A673 (cell line): ENCODE measurements at places on chromosomes 2 and 18. TPM values are rescaled to one million over a fixed set of nuclear protein-coding genes. Genes with fewer than 3 reads are reported as not detected.
A peak's percentile ranks its signal among the peaks of the same experiment; 100 is the strongest.

GRCh38 chr2:219460424-219460926 is 25.8 kb downstream of the SPEG start:
- H3K27ac ChIP-seq: peak overlapping the region; percentile 37
- no peaks in the 10 kb centered on the region for H3K36me3 ChIP-seq
- no peak for DNase-seq
- no peak overlapping the region for H3K4me3 ChIP-seq

GRCh38 chr2:107020392-107020791 is 134.4 kb upstream of the ST6GAL2 start:
- no peak overlapping the region for H3K4me3 ChIP-seq
- H3K27ac ChIP-seq: no peak overlapping the region
- no peak for DNase-seq
- no peaks in the 10 kb centered on the region for H3K27me3 ChIP-seq
- no peaks in the 10 kb centered on the region for H3K4me1 ChIP-seq

Gene TNFAIP6
- 123 and 135 TPM in 2 replicates for total RNA-seq

DNA sequence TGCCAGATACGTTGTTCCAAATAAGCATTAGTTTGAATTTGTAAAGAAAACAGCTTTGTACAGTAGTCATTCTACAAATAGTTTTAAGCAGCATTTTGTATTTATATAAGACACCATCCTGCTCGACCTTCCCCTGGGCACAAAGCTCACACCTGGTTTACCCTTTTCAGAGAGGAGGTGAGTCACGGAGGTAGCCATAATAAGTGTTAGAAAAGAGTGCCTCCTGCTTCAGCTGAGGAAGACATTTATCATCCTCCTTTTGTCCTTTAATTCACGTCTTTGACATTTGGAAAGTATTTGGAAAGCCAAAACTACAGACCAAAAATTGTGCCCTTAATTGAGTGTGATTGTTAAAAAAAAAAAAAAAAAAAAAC is 6.8 kb downstream of the RAB12 start:
- peak overlapping the region; percentile 80 for H3K27ac ChIP-seq
- H3K36me3 ChIP-seq: no peaks in the 10 kb centered on the region
- DNase-seq: no peak
- no peaks in the 10 kb centered on the region for H3K27me3 ChIP-seq
- no peak overlapping the region for H3K4me3 ChIP-seq

DNA sequence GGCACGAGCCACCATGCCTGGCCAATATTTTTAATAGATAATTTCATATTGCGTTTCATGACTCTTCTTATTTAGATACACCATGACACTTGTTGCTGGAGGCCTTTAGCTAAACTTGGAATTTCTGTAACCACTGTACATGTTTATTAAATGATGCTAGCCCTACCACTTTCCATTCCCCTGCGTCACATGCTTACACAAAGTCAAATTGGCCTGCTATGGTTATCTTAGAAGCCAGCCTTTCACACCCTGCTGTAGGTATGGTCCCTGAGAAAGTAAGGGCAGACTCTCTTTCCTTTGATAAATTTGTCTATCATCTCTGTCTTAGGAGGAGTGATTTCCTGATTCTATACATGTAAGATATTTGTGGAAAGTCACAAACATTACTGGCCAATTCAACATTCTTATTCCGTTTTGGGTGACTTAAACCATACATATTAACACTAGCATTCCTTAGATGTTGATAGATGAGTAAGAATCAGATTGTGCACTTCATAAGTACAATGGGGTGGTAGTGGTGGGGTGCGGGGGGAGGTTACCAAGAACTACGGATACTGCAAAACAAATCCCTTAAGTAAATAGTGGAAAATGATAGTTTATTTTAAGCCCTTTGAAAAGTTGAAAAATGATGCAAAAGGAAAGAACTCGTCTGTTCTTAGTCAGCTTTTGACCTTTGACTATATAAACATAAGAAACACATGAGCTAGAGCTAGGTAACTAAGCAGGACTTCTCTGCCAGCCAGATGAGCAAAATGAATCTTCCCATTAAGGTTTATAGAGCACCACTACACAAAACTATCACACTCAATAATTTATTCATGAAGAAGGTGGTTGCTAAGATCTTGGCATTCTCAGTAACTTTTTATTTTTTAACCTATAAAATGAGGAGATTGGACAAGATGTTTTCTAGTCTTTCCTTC is 7.9 kb upstream of the NDUFV2 start:
- H3K27ac ChIP-seq: no peak overlapping the region
- H3K4me3 ChIP-seq: no peak overlapping the region
- no peaks in the 10 kb centered on the region for H3K4me1 ChIP-seq
- no peak for DNase-seq

- H3K4me3 ChIP-seq: no peak overlapping the region
- H3K27ac ChIP-seq: no peak overlapping the region
- DNase-seq: no peak
- H3K36me3 ChIP-seq: no peaks in the 10 kb centered on the region
These were observed 6.2 kb downstream of the STK39 start for GRCh38 chr2:168241208-168241607.

- no peaks in the 10 kb centered on the region for H3K27me3 ChIP-seq
- no peaks in the 10 kb centered on the region for H3K4me1 ChIP-seq
- H3K4me3 ChIP-seq: no peak overlapping the region
- no peak overlapping the region for H3K27ac ChIP-seq
These were observed 55.9 kb upstream of the EPAS1 start for GRCh38 chr2:46241344-46241743.

Gene VIL1
- not detected in 2 replicates for total RNA-seq

Gene SLC16A14
- total RNA-seq: 2.2 and 3.0 TPM in 2 replicates

Gene HAUS1
- total RNA-seq: 76.9 and 81.8 TPM in 2 replicates

DNA sequence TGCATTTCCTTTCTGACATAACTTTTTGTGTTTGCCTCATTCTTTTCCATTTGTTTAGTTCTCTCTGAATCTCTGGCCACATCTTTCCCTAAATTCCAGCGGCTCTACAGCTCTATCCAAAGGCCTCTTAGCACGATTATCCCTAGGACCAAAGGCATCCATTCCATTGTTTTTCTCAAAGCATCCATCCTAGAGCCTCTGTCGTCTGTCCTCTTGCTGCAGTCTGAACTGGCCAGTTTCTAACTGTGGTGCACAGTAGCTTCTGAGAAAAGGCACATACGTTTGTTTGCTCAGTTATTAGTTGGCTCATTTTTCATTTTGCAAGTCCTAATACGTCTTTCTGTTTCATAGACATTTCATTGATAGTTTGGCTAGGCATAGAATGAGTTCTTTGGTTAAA is 45.7 kb upstream of the TCF7L1 start:
- H3K36me3 ChIP-seq: no peaks in the 10 kb centered on the region
- no peaks in the 10 kb centered on the region for H3K27me3 ChIP-seq
- no peak overlapping the region for H3K27ac ChIP-seq
- DNase-seq: no peak
- no peak overlapping the region for H3K4me3 ChIP-seq

- H3K27ac ChIP-seq: no peak overlapping the region
- H3K4me1 ChIP-seq: no peaks in the 10 kb centered on the region
- no peaks in the 10 kb centered on the region for H3K27me3 ChIP-seq
- H3K4me3 ChIP-seq: no peak overlapping the region
- peaks cover 26% of the 10 kb centered on the region for H3K36me3 ChIP-seq
- DNase-seq: no peak
These were observed 14.7 kb downstream of the NCL start for GRCh38 chr2:231449503-231450054.

GRCh38 chr18:21452796-21453510 is 147.6 kb downstream of the ESCO1 start:
- no peaks in the 10 kb centered on the region for H3K36me3 ChIP-seq
- peaks cover 4% of the 10 kb centered on the region for H3K27me3 ChIP-seq
- H3K4me3 ChIP-seq: no peak overlapping the region
- H3K27ac ChIP-seq: no peak overlapping the region
- no peaks in the 10 kb centered on the region for H3K4me1 ChIP-seq

DNA sequence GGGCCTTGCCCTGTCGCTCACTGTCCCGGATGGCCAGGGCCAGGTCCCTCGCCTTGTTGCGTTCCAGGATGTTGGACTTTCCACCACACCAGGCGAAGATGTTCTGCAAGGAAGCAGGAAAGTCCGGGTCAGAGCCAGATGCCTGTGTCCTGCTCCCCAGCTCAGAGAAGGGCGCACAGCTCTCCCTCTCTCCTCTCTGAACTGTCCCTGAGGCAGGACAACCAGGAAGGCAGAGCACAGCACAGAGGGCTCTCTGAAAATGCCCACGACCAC is 11.0 kb downstream of the CAPG start:
- H3K36me3 ChIP-seq: peaks cover 12% of the 10 kb centered on the region
- H3K27me3 ChIP-seq: no peaks in the 10 kb centered on the region
- DNase-seq: no peak
- no peak overlapping the region for H3K4me3 ChIP-seq
- no peak overlapping the region for H3K27ac ChIP-seq
- no peaks in the 10 kb centered on the region for H3K4me1 ChIP-seq

GRCh38 chr2:230256733-230257332 is 31.3 kb downstream of the SP140 start:
- no peaks in the 10 kb centered on the region for H3K4me1 ChIP-seq
- no peak overlapping the region for H3K27ac ChIP-seq
- H3K4me3 ChIP-seq: no peak overlapping the region
- H3K36me3 ChIP-seq: no peaks in the 10 kb centered on the region
- peaks cover 8% of the 10 kb centered on the region for H3K27me3 ChIP-seq
- no peak for DNase-seq

- no peaks in the 10 kb centered on the region for H3K4me1 ChIP-seq
- H3K4me3 ChIP-seq: no peak overlapping the region
- no peak for DNase-seq
- H3K27ac ChIP-seq: no peak overlapping the region
- peaks cover 16% of the 10 kb centered on the region for H3K36me3 ChIP-seq
- H3K27me3 ChIP-seq: no peaks in the 10 kb centered on the region
These were observed 82.9 kb downstream of the POLR1A start for GRCh38 chr2:86022661-86023365.

- no peak overlapping the region for H3K4me3 ChIP-seq
- no peaks in the 10 kb centered on the region for H3K27me3 ChIP-seq
- DNase-seq: no peak
These were observed 55.9 kb downstream of the SDC1 start for GRCh38 chr2:20168727-20169696.

- H3K27me3 ChIP-seq: peaks cover 9% of the 10 kb centered on the region
- H3K36me3 ChIP-seq: no peaks in the 10 kb centered on the region
- no peak overlapping the region for H3K27ac ChIP-seq
- no peak overlapping the region for H3K4me3 ChIP-seq
- no peak for DNase-seq
These were observed 116.4 kb downstream of the ZNF521 start for GRCh38 chr18:25235401-25236042.

- peaks cover 3% of the 10 kb centered on the region for H3K36me3 ChIP-seq
- H3K4me1 ChIP-seq: peaks cover 8% of the 10 kb centered on the region
- no peaks in the 10 kb centered on the region for H3K27me3 ChIP-seq
- no peak overlapping the region for H3K27ac ChIP-seq
- no peak for DNase-seq
These were observed 17.7 kb downstream of the RND3 start for GRCh38 chr2:150469706-150470274.

DNA sequence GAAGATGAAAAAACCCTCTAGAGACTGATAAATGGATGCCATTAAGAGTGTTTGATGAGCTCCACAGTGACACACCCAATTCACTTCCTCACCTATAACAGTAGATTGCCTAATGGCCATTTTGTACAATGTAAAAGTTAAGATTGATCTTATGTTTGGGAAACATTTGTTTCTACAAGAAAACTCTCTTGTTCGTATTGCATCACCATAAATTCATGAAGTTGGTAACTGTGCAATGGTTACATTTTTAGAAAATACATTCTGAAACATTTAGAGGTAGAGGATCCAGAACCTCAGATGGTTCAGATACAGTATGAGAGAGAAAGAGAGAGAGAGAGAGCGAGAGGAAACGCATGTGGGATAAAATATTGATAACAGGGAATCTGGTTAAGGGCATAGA is 31.8 kb downstream of the DAPL1 start:
- no peaks in the 10 kb centered on the region for H3K27me3 ChIP-seq
- H3K36me3 ChIP-seq: no peaks in the 10 kb centered on the region
- no peak overlapping the region for H3K4me3 ChIP-seq
- H3K4me1 ChIP-seq: peaks cover 3% of the 10 kb centered on the region
- no peak for DNase-seq

GRCh38 chr2:112893752-112894151 is 17.2 kb upstream of the IL37 start:
- H3K27ac ChIP-seq: no peak overlapping the region
- no peaks in the 10 kb centered on the region for H3K4me1 ChIP-seq
- no peak for DNase-seq
- no peaks in the 10 kb centered on the region for H3K27me3 ChIP-seq

DNA sequence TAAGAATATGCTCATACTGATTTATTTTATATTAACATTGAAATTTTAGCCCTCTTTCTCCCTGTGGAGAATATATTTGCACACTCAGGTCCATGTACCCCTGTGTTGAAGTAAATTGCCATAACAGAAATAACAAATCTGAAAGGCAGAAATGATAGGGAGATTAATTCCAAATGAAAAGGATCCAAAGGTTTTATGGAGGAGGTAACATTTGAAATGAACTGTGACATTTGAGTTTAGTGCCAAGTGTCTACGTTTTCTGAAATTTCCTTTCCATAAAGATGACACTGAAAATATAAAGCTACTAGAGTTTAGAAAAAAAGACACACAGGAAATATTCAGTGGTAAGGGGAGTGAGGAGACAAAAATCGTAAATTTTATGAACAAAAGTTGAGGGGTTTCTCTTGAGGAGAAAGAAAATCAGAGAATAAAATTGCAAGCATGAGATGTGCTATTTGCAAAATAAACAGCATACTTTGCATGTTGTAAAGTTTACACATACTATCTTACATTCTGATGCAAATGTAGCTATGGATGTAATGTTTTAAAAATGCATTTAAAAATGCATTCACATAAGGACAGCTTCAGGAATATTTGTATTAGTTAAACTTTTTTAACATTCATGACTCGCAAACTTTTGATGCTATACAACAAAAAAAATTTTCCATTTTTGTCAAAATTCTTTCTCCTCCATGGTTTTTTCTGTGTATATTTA is 69.5 kb downstream of the BAZ2B start:
- no peak overlapping the region for H3K27ac ChIP-seq
- no peaks in the 10 kb centered on the region for H3K27me3 ChIP-seq
- peaks cover 2% of the 10 kb centered on the region for H3K36me3 ChIP-seq
- H3K4me1 ChIP-seq: peaks cover 3% of the 10 kb centered on the region
- no peak overlapping the region for H3K4me3 ChIP-seq
- no peak for DNase-seq

Gene ANKRD44
- 17.0 and 22.2 TPM in 2 replicates for total RNA-seq

Gene CRYGD
- not detected in 2 replicates for total RNA-seq

GRCh38 chr18:44937960-44938719 is 257.5 kb downstream of the SETBP1 start:
- no peaks in the 10 kb centered on the region for H3K27me3 ChIP-seq
- no peak overlapping the region for H3K27ac ChIP-seq
- peak; percentile 39 for DNase-seq
- no peak overlapping the region for H3K4me3 ChIP-seq
- no peaks in the 10 kb centered on the region for H3K4me1 ChIP-seq

Gene GKN2
- total RNA-seq: not detected in 2 replicates

Gene AOX1
- total RNA-seq: 2.4 and 3.1 TPM in 2 replicates

GRCh38 chr2:223071139-223071538 is 19.1 kb downstream of the KCNE4 start:
- no peaks in the 10 kb centered on the region for H3K27me3 ChIP-seq
- no peak for DNase-seq
- H3K4me1 ChIP-seq: peaks cover 20% of the 10 kb centered on the region
- no peak overlapping the region for H3K27ac ChIP-seq
- H3K4me3 ChIP-seq: no peak overlapping the region
- peaks cover 27% of the 10 kb centered on the region for H3K36me3 ChIP-seq

- H3K27me3 ChIP-seq: no peaks in the 10 kb centered on the region
- no peaks in the 10 kb centered on the region for H3K36me3 ChIP-seq
- no peak overlapping the region for H3K27ac ChIP-seq
- no peak overlapping the region for H3K4me3 ChIP-seq
- peak; percentile 32 for DNase-seq
- peaks cover 46% of the 10 kb centered on the region for H3K4me1 ChIP-seq
These were observed 373.3 kb downstream of the IRS1 start for GRCh38 chr2:226426292-226426736.

Gene PID1
- 1.5 and 1.9 TPM in 2 replicates for total RNA-seq
